Left colon (tissue), 2 donors: ENCODE measurements at places on chromosomes 16 and 17. TPM values are rescaled to one million over a fixed set of nuclear protein-coding genes. Genes with fewer than 3 reads are reported as not detected.

SUPT6H gene
- 43.8 TPM for total RNA-seq

CIITA gene
- 4.9 TPM for total RNA-seq

PPM1E gene
- 0.22 TPM for total RNA-seq

CCL13 gene
- 7.3 TPM for total RNA-seq

PIK3R6 gene
- total RNA-seq: 0.27 TPM

CLEC10A gene
- 4.2 TPM for total RNA-seq

ATAD5 gene
- 3.7 TPM for total RNA-seq

MT1M gene
- total RNA-seq: 60.6 TPM

PSME3IP1 gene
- total RNA-seq: 107 TPM

CRYM gene
- total RNA-seq: 12.9 TPM

TBC1D3 gene
- not detected for total RNA-seq

KIF2B gene
- total RNA-seq: not detected

PRR35 gene
- not detected for total RNA-seq

ST6GALNAC2 gene
- total RNA-seq: 3.9 TPM

NPIPA3 gene
- total RNA-seq: 2.5 TPM

FOXN1 gene
- 0.36 TPM for total RNA-seq

GNGT2 gene
- total RNA-seq: 1.4 TPM

HNF1B gene
- total RNA-seq: 42.8 TPM

ZFPM1 gene
- total RNA-seq: 11.3 TPM

MMP25 gene
- 1.1 TPM for total RNA-seq

PRAC2 gene
- 11.7 TPM for total RNA-seq

IST1 gene
- 250 TPM for total RNA-seq

AATK gene
- total RNA-seq: 37.0 TPM

TNP2 gene
- not detected for total RNA-seq

KCTD19 gene
- 0.06 TPM for total RNA-seq

GAS2L2 gene
- total RNA-seq: not detected

KRTAP4-4 gene
- total RNA-seq: not detected

ZSWIM7 gene
- 22.4 TPM for total RNA-seq

OR1A1 gene
- not detected for total RNA-seq

GPRC5B gene
- 5.0 TPM for total RNA-seq

WDR59 gene
- total RNA-seq: 50.9 TPM

HOXB7 gene
- 26.6 TPM for total RNA-seq

CTF1 gene
- 0.24 TPM for total RNA-seq
